Stimulated activated CD4-positive, alpha-beta T cell treated with anti-CD3 and anti-CD28 coated beads, TNF-alpha, amount 100 ng/mL, for 24 hours (primary cell): ENCODE measurements at places on chromosomes 6 and 20.

DNA sequence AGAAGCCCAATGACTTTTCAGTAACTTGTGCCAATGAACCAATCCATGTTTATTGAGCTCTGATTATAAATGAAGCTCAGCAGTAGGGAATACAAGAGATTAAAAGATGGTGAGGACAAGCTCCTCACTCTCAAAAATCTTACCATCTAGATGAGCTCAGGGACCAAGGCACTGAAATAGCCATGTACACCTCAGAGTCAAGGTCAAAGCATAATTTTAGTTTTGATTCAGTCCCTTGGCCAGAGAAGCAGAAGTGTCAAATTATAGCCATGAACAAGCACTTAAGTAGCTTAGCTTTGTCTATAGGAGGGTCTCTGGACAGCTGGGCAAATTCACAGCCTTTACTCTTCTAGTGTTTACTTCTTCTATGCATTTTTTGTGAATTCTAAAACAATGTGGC lies 131.0 kb upstream of the DTNBP1 start:
- no peak for DNase-seq

- DNase-seq = no peak
Measured at GRCh38 chr6:121504227-121504626, 68.8 kb downstream of the GJA1 start.

GRCh38 chr6:152463164-152463563 lies 174.0 kb downstream of the SYNE1 start:
- no peak for DNase-seq

GRCh38 chr20:41050361-41051008 lies 21.9 kb downstream of the TOP1 start:
- DNase-seq = no peak

- DNase-seq = no peak
Measured at GRCh38 chr6:56851541-56852259, 103.2 kb upstream of the BEND6 start.

GRCh38 chr20:6473197-6473596 lies 294.3 kb upstream of the BMP2 start:
- no peak for DNase-seq

DNA sequence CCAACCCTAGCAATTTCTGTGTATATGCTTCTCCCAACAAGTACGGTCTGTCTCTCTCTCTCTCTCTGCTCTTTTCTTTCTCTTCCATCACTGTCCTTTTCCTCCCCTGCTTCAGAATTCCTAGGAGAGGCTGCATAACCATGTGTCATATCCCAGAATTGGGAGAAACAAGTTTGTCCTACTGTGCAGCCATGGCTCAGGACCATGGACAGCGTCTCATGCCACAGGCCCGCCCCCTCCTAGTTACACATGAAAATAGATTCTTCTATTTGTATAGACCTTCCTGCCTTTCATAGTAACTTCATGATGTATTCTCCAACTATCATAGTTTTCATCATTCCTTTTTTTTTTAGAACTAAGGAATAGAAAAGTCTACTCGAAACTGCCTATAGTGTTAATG lies 98.0 kb downstream of the FNDC1 start:
- no peak for DNase-seq

- DNase-seq = no peak
Measured at GRCh38 chr6:138685257-138685656, 88.3 kb upstream of the CCDC28A start.

DNA sequence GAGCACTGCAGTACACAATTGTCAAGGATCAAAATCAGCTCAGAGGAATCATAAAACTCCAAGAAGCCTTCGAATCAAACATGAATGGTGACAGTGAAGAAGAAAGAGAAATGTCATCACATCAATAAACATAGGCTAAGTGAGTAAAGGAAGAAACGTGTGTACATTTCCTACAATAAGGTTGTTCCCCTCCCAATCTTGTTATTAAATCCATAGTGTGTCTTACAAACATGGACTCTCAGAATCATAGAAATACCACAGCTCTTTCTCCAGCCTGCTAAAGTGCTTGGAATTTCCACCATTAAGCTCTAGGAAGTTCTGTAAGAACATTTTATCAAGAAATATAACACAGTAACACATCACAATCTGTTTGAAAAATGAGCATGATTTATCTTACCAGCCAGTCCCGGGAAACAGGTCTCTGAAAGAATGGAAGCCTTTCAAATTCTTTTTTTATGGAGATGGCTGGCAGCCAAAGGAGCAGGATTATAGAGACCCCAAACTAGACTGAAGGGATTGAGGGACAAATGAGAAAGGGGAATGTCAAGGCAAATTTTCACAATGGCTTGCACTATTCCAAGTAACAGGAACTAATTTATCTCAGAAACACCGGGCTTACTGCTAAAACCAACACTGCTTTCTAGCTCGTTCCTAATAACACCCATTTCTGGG lies 4.5 kb upstream of the TNFAIP3 start:
- DNase-seq = no peak

- DNase-seq = no peak
Measured at GRCh38 chr6:347232-347631, 44.3 kb upstream of the IRF4 start.

GRCh38 chr6:25700761-25701160 lies 48.7 kb downstream of the SCGN start:
- DNase-seq = no peak

DNA sequence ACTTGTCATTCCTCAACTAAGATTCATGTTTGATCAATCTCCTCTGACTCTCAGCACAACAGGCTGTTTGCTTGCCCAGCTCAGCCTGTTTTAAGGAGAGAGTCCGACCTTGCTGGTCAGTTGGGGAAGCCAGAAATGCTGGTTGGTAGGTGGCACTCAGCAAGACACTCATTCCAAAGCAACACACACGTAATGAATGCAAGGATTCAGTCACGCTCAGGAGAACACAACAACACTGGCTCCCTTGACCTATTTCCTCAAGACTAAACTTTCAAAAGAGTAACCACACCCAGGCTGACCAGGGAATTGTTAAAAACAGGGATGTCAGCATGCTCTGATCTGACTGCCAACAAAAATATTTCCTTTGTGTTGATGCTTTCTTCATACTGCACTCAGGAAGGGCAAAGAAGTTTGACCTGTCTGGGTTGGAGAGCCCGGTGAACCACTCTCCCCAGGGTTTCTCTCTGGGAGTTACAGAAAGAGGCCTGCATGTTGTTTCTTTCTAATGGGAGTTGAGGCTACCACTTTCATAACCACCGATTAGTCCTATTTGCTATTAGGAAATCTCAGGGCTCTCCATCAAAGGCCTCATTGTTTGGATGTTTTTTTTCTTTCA lies 25.6 kb upstream of the PREP start:
- DNase-seq = no peak

- no peak for DNase-seq
Measured at GRCh38 chr6:83853178-83854000, at the start of gene RIPPLY2. Gene RIPPLY2, plus strand, starts transcription at chr6:83853360. Its CDS starts 57 bp downstream, at chr6:83853417.

- no peak for DNase-seq
Measured at GRCh38 chr6:106005013-106005412, 81.1 kb upstream of the PRDM1 start.

- DNase-seq = no peak
Measured at GRCh38 chr20:48970681-48971365, 49.3 kb downstream of the ARFGEF2 start.

- DNase-seq = no peak
Measured at GRCh38 chr6:157216570-157216969, 106.7 kb downstream of the TMEM242 start.

GRCh38 chr6:110173506-110174132 lies 5.9 kb downstream of the WASF1 start:
- no peak for DNase-seq

DNA sequence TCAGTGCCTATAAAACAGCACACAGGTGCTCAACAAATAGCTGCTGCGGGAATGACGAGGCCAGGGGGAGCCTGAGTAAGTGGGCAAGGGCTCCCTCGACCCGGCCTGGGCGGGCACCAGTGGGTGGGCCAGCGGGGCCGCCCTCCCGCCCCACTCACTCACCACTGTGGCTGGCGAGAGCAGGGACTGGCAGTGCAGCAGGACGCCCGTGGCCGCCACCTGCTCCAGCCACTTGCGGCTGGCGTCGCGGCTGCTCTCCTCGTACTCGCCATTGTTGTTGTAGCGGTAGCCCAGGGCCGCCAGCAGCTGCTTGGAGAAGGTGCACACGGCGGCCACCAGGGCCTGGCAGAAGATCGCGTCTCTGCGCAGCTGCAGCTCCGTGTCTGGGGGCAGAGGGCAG lies 191.5 kb downstream of the PREX1 start:
- no peak for DNase-seq

GRCh38 chr20:49352751-49353150 lies 74.9 kb upstream of the ZNFX1 start:
- DNase-seq = no peak

DNA sequence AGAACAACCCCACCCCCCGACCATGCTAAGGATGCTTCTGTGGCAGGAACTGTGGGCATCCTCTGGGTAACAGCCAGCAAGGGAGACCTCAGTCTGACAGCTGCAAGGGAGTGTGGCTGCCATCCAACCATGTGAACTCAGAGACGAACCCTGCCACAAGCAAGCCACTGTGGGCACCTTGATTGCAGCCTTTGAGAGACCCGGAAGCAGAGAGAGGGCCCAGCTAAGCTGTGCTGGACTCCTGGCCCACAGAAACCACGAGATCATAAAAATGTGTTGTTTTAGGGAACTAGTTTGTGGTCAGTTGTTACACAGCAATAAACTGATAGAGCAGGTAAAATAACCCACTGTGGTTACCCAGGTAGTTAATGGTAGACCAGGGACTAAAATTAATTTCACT lies 414.6 kb downstream of the CDH26 start:
- no peak for DNase-seq

DNA sequence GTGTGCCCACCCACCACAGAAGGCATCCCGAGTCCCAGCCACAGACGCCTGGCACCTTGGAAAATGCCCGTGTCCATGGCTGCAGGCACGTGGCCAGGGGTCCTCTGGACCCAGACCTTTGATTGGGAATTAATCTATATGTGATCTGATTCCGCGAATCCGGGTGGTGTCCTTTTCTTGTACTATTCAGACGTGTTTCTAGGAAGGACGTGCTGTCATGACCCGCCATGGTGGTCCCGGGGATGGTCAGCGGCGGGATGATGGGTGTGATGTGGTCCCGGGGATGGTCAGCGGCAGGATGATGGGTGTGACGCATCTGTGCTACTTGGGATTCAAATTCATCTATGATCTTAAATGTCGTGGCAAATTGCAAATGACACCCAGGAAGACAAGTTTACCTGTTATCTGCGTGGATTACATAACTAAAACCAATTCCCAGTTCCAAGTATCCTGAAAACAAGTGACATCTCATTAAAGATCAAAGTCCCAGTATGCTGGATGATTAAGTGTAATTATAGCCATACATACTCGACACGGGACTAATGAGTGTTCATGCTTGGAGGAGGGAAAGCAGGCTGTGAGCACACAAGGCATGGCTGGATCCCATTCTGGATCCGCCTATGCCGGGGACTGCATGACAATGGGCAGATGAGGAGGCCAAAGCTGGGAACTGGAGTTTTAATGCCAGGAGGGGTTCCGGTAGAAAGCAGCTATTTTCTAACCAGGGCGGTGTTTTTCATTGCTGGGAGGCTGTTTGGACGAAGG lies 256.5 kb downstream of the TAF4 start:
- no peak for DNase-seq
